Fibroblast of skin of abdomen (primary cell): ENCODE measurements at places on chromosomes 7 and 10.

DNA sequence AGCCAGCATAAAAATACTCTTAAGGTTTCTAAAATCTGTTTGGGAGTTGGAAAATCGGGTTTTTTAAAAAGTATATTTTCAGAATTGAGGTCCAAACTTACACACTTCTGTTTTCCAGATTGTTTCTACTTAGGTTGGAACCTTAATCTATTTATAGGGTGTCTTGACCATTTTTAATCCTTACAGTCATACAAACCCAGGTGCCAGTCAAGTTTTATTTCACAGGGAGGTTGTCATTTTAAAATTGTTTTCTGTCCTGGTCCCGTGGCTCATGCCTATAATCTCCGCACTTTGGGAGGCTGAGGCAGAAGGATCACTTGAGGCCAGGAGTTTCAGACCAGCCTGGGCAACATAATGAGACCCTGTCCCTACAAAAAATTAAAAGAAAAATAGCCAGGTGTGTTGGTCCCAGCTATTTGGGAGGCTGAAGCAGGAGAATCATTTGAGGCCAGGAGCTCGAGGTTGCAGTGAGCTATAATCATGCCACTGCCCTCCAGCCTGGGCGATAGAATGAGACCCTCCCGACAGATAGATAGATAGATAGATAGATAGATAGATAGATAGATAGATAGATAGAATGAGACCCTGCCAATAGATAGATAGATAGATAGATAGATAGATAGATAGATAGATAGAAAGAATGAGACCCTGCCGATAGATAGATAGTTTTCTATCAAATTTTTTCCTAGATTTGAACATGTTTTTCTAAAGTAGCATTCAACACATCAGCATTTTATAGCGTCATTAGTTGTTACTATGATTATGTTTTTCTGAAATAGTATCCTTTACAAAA lies 47.3 kb upstream of the NCF1 start:
- DNase-seq = no peak

GRCh38 chr7:14380881-14381280 lies 391.4 kb upstream of the ETV1 start:
- no peak for DNase-seq

DNA sequence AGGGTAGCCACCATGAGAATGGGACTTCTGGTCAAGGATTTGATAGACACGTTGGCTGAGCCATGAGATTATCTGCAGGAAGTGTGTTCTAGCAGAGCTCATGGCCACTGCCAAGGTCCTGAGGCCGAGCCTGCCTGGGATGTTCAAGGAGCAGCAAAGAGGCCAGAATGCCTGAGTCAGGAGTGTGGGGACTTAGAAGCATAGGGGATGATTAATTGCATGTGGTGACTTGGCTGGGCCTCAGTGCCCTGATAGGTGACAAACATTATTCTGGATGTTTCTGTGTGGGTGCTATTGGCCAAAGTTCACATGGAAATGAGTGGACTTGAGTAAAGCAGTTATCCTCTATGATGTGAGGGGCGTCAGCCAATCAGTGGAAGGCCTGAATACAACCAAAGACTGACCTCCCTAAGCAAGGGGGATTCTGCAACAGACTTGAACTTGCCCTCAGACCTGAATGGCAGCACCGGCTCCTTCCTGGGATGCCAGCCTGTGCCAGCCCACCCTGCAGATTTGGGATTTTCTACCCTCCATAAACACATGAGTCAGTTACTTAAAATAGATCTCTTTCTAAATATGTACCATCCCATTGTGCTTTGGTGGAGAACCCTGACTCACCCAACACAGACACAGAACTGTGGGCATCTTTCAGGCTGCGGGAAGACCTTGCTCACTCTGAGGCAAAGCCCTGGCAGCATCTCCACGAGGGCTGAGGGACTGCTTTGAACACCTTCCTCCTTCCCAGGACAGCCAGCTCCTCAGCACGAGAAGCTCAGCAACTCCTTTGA lies 363.9 kb upstream of the MGMT start:
- DNase-seq = no peak

GRCh38 chr10:109723305-109723704 lies 200.0 kb downstream of the XPNPEP1 start:
- no peak for DNase-seq

- no peak for DNase-seq
These were observed 145.8 kb upstream of the ANK3 start for GRCh38 chr10:60535427-60535826.

DNA sequence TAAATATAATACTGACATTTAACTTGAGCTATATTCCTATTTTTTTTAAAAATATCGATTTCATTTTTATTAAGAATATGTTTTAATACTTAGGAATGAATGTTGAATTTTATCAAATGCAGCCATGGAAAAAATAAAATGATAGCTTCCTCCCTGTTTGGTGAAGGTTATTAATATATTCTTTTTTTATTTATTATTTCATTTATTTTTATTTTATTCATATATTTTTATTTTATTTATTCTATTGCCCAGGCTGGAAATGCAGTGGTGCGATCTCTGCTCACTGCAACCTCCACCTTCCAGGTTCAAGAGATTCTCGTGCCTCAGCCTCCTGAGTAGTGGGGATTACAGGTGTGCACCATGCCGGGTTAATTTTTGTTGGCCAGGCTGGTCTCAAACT lies 160.2 kb downstream of the PKD1L1 start:
- no peak for DNase-seq

DNA sequence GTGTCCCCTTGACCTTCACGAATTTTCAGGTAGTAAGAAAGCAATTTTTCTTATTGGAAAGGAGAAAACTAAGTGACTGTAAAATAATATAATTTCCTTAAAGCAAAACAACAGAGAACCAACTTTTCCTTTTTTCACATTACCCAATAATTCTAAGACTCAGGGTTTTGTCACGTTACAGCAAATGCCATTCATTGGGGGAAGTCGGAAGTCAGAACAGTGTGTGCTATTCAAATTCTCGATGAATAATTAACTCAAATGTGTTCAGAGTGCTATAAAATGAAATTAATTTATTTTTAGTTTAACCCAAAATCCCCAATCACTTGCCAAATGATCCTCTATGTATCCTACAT lies 40.0 kb downstream of the DIP2C start:
- DNase-seq = no peak
